ENCODE measurements at places on chromosomes 3 and 15. TPM values are rescaled to one million over a fixed set of nuclear protein-coding genes. Genes with fewer than 3 reads are reported as not detected.

GRCh38 chr3:16728770-16729745 is 123.8 kb upstream of the DAZL start:
- DNase-seq, result peak; percentile 63
- H3K27me3 ChIP-seq, result no peaks in the 10 kb centered on the region
- no peaks in the 10 kb centered on the region for H3K36me3 ChIP-seq

- H3K4me1 ChIP-seq, result no peaks in the 10 kb centered on the region
- no peak overlapping the region for H3K4me3 ChIP-seq
- H3K27ac ChIP-seq, result no peak overlapping the region
- no peaks in the 10 kb centered on the region for H3K27me3 ChIP-seq
- DNase-seq, result no peak
- no peaks in the 10 kb centered on the region for H3K36me3 ChIP-seq
Measured at GRCh38 chr3:165751637-165752036, 85.6 kb downstream of the BCHE start.

GRCh38 chr15:98216166-98216565 is 255.7 kb downstream of the ARRDC4 start:
- no peak overlapping the region for H3K27ac ChIP-seq
- no peak for DNase-seq
- no peaks in the 10 kb centered on the region for H3K4me1 ChIP-seq
- H3K4me3 ChIP-seq, result no peak overlapping the region
- H3K36me3 ChIP-seq, result no peaks in the 10 kb centered on the region

Gene LARP6
- 78.3 TPM for total RNA-seq

DNA sequence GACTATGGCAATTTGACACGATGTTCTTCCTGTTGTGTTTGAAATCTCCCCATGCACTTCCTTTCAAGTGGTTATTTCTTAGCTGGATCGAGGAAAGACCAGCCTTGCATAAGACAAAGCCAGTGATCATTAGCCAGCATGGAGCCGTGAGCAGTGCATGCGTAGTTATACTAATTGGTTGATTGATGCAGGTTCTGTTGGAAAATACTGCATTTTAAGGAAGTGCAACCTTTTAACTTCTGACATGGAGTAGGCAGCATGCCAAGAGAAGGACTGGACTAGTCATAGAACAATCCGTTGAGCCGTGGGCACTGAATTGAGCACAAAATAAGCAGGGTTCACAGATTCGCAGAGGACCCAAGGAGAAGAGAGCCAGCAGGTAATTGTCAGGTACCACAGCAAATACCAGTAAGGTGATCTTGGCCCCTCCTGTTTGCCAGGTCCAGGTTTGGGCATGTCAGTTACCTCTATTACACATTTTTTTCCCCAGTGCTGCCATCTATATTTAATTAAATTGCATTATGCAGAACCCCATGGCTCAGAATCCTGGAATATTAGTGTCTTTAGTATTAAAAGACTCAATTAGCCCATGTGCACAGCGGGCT is 29.0 kb upstream of the BCL6 start:
- H3K27ac ChIP-seq, result no peak overlapping the region
- no peak for DNase-seq
- H3K4me3 ChIP-seq, result no peak overlapping the region
- no peaks in the 10 kb centered on the region for H3K4me1 ChIP-seq
- H3K27me3 ChIP-seq, result no peaks in the 10 kb centered on the region

GRCh38 chr3:148600440-148600839 is 97.3 kb upstream of the AGTR1 start:
- H3K36me3 ChIP-seq, result no peaks in the 10 kb centered on the region
- no peaks in the 10 kb centered on the region for H3K27me3 ChIP-seq
- no peak overlapping the region for H3K27ac ChIP-seq
- H3K4me1 ChIP-seq, result 0 out of 2 replicates have a peak, but pooled peaks cover 2% of the 10 kb centered on the region
- H3K4me3 ChIP-seq, result no peak overlapping the region

GRCh38 chr3:78338405-78338804 is 1298.5 kb downstream of the ROBO2 start:
- H3K27ac ChIP-seq, result no peak overlapping the region
- H3K27me3 ChIP-seq, result no peaks in the 10 kb centered on the region
- H3K4me3 ChIP-seq, result no peak overlapping the region

Gene CGNL1
- under 0.01 TPM for total RNA-seq

DNA sequence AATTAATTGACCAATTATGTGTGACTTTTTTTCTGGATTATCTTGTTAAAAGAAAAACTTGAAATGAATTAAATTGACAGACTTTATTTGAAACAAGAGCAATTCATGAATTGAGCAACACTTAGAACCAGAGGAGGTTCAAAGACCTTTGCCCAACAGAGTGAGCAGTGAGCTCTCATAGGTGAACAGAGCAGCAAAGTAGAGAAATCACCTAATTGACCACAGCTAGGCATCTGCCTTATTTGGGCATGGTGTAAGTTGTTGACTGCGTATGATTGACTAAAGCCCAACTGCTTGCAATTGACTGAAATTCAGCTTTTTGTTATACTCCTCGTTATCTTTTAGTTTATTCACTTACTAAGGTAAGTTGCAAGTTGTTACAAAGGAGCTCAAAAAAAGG is 1216.0 kb upstream of the ALCAM start:
- no peaks in the 10 kb centered on the region for H3K27me3 ChIP-seq
- DNase-seq, result no peak
- no peak overlapping the region for H3K27ac ChIP-seq
- no peak overlapping the region for H3K4me3 ChIP-seq
- no peaks in the 10 kb centered on the region for H3K4me1 ChIP-seq

- no peak for DNase-seq
- no peak overlapping the region for H3K27ac ChIP-seq
- no peaks in the 10 kb centered on the region for H3K36me3 ChIP-seq
- peaks cover 20% of the 10 kb centered on the region for H3K4me1 ChIP-seq
- H3K4me3 ChIP-seq, result no peak overlapping the region
- no peaks in the 10 kb centered on the region for H3K27me3 ChIP-seq
Measured at GRCh38 chr3:129628169-129628522, 21.7 kb upstream of the PLXND1 start.

DNA sequence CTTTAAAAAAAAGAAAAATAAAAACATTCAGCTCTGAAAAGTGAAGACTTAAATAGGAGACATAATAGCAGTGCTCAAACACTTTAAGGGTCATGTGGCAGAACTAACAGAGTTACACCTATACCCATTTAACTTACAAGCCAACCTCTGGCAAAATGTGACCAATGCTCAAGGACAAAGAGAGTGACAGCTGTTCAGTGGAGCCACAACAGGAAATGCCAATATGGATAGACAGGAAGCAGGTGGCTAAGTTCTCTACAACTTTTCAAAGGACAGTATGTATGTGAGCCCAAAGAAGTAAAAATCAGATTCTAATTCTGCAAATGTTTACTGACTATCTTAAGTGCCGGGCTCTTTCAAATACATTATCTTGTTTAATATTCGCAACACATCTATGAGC is 3.4 kb downstream of the TMCC1 start:
- DNase-seq, result no peak
- H3K27ac ChIP-seq, result no peak overlapping the region
- H3K4me1 ChIP-seq, result peaks cover 2% of the 10 kb centered on the region

DNA sequence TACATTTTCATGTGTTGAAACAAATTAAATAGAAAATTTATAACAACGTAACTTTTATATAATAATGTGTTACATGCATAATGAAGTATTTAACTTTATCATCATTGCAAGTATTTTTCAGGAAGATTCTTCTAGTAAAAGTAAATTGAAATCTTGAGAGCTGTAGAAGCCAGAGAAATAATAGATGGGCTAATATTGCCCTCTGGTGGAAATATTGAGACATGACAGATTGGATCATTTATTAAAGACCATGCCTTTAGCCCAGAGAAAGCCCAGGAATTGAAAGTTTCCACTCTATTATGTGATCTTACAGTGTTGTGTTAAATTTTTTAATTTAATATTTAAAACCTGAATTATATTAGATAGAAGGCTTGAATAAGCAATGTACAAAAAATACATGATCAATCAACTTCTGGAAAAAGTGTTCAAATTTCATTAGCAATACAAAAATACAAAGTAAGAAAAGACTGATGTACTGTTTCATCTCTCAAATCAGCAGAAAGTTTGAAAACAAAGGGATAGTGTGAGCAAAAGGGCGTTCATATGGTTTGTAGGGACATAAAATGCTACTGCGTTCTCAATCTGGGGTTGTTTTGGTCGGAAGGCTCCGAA is 52.7 kb upstream of the SPTSSB start:
- DNase-seq, result peak; percentile 42
- no peak overlapping the region for H3K4me3 ChIP-seq
- H3K4me1 ChIP-seq, result peaks cover 7% of the 10 kb centered on the region
- H3K27ac ChIP-seq, result no peak overlapping the region
- H3K36me3 ChIP-seq, result no peaks in the 10 kb centered on the region

GRCh38 chr15:69921626-69922619 is 175.8 kb downstream of the TLE3 start:
- peaks cover 40% of the 10 kb centered on the region for H3K27me3 ChIP-seq
- no peaks in the 10 kb centered on the region for H3K4me1 ChIP-seq
- DNase-seq, result no peak

Measured in IMR-90 (cell line).